ENCODE measurements at places on chromosomes 16 and 17.

- no peak for DNase-seq
These were observed 117.6 kb upstream of the HAS3 start for GRCh38 chr16:68987734-68988457.

- DNase-seq: no peak
These were observed 36.3 kb upstream of the C1QL1 start for GRCh38 chr17:45004388-45004787.

DNA sequence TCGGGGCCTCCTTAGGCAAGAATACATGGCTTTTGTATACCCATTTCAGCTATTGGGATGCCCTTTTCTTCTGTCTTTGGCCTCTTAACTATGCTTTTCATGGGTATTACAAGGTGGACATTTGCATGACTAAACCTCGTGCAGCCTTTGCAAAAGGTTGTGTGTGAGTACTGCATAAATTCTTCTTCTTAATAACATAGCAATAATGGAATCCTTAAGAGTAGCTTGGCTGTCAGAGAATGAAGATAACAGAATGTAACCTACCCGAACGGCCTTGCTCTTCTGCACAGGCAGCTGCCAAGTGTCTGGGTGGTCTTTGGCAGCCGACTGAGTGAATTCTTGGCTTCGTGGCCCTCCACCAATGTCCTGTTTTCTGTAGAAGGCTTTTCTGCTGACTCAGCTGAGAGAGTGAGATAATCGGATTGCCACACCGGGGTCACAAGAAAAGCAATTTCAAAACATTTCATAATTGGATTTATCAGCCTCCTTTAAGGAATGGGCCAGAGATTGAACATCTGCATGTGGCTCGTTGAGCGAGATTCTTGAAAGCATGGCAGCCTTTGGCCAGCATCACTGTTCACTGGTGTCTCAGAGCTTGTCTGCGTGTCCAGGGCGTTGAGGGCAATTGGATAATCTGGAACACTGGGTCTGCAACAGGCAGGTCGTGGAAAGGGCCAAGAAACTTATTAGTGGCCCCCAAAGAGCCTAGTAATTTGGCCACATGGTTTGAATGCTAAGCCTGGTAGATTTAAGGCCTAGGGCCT is 13.4 kb downstream of the IRF8 start:
- no peak for DNase-seq

- no peak for DNase-seq
These were observed 4.7 kb downstream of the ITGAE start for GRCh38 chr17:3796110-3796821.

DNA sequence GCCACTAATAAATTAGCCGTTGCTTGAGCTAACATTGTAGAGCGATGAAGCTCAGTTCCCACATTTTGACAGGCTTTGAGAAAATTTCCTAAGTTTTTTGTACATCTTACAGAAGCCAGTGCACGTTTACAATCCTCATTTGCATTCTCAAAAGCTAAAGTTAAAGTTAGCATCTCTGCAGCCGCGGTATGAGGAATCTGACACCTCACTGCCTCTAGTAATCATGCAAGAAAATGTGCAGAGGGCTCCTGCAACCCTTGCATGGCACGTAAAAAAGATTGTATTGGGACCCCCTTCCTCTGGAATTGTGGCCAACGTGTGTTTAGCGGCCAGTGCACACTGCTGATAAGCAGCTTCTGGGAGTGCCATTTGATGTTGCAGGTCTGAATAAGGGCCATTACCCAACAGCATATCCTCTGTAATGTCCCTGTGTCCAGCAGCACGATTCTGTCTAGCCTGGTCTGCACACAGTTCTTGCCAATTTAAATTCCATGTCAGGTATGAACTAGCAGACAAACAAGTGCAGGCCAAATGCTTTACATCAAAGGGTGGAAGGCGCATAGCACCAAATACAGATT is 12.4 kb upstream of the ZNF689 start:
- DNase-seq: no peak

- peak; percentile 43 for DNase-seq
These were observed 327.4 kb upstream of the CCL2 start for GRCh38 chr17:33927732-33928133.

GRCh38 chr17:38654411-38655398 is 20.1 kb downstream of the EPOP start:
- DNase-seq: no peak

GRCh38 chr17:17725752-17726457 is 44.6 kb downstream of the RAI1 start:
- no peak for DNase-seq

DNA sequence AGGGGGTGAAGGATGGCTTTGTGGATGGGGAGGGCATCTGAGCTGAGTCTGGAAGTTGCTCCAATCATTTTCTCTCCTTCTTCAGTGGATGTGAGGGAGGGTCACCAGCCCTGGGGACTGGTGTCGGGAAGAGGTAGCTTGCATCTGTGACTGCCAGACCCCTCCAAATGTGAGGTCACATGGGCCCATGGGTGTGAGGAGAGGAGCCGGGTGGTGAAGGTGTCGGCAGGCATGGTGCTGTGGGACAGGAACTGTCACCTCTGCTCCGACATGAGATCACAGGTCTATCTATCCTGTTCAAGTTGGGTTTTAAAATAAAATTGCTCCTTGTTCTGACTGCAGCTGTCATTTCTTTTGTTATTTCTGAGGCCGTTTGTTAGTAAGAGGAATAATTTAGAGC is 351.1 kb downstream of the CPPED1 start:
- no peak for DNase-seq

GRCh38 chr16:3101018-3101840 is 2.1 kb upstream of the ZSCAN10 start:
- peak; percentile 20 for DNase-seq

DNA sequence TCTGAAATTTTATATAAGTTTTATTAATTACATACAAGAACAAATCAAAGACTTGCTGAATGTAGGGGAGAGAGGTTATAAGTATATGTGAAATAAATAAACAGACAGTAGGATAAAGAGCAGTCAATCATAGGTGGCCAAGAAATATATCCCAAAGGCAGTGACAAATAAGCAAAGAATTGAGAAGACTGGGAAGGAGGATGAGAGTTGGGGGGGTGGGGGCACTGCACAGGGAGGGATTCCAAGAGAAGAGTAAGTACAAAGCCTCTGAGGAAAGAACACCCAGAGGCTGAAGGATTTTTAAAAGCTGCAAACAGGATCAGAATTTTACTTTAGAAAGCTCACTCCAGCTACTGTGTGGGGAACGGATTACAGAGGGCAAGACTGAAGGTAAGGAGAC is 2.8 kb downstream of the PELP1 start:
- DNase-seq: no peak

DNA sequence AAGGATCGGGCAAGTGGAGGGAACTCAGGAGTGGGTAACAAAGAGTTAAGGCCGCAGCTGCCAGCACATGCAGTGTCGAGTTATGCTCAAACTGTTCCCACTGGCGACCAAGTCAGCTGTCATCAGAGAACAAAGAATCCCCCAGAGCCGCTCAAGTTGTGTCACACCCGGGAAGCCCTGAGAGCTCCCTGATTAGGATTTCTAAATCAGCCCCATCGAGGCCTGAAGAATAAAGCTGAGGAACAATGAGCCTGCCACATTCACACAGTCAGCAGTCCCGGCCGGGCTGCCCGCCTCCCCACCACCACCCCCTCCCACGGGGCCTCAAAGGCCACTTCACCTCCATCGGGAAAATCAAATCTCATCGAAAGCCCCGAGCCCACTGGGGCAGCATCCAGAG is 84.5 kb downstream of the SOX9 start:
- DNase-seq: no peak

- no peak for DNase-seq
These were observed 996 bp downstream of the PCYT2 start for GRCh38 chr17:81909966-81910839.

- DNase-seq: no peak
These were observed 6.5 kb downstream of the DPEP2NB start for GRCh38 chr16:68009157-68009735.

GRCh38 chr17:48335146-48335784 is 94.7 kb downstream of the SKAP1 start:
- peak; percentile 34 for DNase-seq

DNA sequence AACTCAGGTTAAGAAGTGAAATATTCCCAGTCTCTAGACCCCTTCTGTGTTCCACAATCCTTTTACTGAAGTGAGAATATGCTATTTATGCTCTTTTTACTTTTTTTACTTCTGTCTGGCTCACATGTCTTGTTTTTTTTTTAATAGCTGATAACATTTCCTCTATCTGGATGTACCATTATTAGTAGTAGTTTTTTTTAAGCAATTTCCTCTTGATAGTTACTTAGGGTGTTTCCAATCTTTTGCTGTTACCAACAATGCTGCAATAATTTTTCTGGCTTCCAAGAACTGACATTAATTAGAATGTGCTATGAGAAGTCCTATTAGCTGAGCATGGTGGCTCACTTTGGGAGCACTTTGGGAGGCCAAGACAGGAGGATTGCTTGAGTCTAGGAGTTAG is 32.0 kb downstream of the KSR1 start:
- no peak for DNase-seq

DNA sequence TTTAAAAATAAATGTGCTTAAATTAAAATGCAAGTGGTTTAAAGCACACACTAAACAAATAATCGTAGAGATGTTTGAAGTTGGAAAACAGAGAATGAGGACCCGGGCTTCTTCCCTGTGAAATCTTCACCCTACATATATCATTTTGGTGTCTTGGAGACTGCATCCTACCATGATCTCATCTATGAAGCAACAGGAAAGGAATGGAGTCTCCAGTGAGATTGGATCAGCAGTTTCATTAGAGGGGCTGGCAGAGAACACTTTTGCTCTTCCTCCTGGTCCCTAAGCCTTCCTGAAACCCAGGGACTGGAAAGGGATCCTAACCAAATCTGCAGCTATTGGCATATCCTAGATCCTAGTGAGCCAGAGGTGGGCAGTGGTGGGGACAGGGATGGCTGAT is 85.0 kb downstream of the GRIN2A start:
- DNase-seq: no peak

DNA sequence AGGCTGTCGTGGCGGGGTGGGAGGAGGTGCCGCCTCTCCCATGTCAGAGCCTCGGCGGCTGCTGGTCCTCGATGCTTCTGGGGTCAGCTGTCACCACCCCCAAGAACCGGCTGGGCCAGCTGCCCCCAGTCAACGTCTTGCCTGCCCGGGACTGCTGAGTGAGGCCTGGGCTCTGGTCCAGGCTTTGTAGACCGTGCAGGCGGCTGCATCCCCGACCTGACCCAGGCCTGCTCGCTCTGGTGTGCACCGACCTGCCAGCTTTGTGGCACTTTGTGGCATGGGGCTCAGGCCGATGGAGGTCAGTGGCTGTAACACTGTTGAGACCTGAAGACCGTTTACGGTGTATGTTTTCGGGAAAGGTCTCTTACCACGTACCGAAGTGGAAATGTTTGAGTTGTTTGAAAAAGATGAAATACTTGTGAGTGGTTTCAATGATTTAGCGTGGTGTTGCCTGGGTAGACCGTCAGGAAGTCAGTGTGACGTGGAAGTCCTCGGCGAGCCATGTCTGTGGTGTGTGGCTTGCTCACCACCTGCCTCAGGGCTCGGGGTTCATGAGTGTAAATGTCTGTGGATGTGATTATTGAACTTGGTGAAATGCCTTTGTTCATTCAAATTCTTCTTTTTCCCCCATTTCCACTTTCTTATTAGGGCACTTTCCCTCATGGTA is 53.2 kb upstream of the ZNF750 start:
- DNase-seq: no peak

- DNase-seq: no peak
These were observed 10.9 kb downstream of the SLC13A2 start for GRCh38 chr17:28484296-28484695.

All from A172 (cell line).